ENCODE measurements at places on chromosomes 11 and 22.
A peak's percentile ranks its signal among the peaks of the same experiment; 100 is the strongest.

GRCh38 chr11:13669544-13670488 is 1.3 kb downstream of the FAR1 start:
- DNase-seq: no peak

DNA sequence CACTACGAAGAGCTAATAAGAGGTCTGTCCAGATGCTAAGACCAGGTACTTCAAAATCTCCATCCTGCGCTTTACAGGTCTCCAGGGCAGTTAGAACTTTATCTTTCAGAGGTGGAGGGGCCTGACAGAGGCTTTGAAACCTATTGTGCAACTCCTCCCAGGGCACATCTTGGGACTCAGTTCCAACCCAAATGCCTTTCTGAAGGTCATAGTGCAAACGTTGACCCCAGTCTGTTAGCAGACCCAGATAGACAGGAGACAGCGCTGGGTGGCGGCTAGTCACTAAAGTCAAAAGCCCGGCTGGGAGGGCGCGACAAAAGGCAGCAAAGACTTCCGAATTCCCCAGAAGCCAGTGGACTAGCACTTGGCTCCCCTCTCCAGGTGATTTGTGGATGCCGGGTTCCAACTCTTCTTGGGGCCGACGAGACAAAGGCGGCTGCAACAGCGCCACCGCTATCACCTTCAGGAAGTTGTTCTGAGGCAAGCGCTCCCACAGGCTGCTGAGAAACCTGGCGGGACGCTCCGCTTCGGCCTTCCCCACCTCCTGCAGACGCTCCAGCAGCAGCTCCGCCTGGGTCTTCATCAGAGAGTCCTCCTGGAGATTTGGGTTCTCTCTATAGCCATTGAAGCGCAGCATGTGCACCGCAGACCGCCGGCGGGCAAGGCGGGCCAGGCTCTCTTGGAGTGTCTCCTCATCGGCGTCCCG is 728 bp downstream of the FANCF start:
- peak; percentile 77 for DNase-seq

- DNase-seq: no peak
Measured at GRCh38 chr11:68893282-68893681, 10.3 kb downstream of the MRPL21 start.

DNA sequence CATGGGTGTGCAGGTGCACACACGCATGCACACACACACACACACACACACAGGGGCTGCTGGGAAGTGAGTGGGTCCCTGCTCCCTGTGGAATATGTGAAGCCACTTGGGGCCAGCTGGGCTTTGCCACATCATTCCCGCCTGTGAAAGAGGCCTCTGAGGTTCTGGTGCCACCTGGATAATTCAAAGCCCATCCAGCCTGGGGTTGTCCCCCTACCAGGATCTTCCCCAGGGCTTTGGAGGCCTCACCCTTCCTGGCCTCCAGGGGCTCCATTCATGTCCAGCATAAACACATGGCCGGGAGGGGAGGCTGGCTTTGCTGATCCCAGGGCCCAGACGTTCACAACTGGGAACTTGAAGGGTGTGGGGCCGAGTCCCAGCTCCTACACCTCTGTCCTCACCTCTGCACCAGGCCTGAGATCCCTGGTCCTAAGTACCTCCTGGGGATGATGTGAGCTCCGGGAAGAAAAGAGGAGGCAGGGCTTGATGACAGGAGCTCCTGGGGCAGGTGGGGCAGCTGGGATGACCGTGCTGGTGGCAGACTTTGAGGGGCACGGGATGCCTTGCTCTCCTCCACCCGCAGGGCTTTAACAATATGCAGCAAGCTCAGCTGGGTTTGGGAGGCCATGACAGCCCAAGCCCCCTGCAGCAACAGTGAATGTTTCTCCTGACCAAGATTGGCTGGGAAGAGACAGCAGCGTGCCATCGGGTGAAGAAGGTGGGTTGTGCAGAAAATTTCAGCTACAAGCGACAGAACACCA is 14.2 kb downstream of the LINC01488 start:
- DNase-seq: no peak

GRCh38 chr11:45100339-45100738 is 46.1 kb upstream of the PRDM11 start:
- peak; percentile 33 for DNase-seq

DNA sequence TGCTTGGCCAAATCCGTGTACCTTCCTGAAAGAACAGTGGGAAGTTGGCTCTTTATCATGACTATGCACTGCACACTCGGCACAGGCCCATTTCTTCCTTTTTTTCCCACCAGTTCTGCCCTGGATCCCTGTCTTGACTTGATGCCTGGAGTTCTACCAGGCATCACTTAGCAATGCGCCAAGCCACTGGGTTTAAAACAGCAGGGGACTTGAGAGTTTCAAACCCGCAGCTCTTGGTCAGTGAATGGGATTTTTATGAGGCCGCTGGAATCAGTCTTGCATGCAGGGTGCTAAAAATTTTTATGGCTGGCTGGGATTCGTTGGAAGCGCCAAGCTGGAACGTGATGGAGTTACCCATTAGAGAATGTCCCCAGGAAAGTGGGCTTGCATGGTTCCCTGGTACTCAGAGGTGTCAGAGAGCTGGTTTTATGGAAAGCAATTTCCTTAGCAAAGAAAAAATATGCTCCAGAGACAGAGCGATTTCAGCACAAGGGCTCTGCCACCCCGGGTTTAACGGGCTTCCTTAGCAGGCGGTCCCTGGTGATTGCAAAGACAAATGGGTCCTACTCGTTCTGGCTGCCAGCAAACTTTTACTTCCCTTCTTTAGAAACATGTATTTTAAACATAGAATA is 432.9 kb downstream of the TENM4 start:
- DNase-seq: no peak

DNA sequence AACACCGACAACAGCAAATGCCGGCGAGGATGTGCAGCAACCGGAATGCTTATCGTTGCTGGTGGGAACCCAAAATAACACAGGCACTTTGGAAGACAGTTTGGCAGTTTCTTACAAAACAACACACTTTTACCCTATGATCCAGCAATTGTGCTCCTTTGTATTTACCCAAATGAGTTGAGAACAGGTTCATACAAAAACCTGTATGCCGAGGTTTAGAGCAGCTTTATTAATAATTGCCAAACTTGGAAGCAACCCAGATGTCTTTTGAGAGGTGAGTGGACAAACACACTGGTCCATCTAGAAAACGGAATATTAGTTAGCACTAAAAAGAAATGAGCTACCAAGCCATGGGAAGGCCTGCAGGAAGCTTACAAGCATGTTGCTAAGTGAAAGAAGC is 118.9 kb downstream of the CTTN start:
- DNase-seq: no peak

DNA sequence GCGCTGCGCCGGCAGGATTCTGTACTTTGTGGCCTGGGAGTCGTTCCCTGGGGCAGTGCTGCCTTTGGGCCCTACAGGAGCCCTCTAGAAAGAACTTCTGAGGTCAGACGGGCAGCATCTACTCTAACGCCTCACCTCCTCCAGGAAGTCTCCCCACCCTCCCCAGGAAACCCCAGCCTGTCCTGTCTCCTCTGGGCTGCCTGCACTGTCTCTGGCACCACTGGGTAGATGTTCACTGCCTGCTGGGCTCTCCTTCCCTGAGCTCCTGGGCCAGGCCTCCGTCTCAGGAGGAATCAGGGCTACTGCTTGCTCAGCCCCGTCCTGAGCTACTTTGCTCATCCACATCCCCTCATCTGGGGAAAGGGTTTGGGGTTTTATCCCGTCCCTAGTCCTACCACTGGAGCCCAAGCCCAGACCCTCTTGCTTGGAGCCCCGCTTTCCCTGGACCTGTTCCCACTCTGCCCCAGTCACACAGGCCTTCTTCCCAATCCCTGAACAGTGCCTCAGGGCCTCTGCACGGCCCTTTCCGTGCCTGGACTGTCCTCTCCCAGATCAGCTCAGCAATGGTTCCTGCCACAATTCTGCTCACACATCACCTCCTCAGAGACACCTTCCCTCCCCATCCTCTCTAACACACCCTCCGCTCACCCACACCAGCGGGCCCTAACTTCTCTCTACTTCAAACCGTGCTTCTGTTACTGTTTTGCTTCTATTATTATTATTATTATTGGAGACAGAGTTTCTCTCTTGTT is 11.3 kb upstream of the TREH start:
- no peak for DNase-seq

DNA sequence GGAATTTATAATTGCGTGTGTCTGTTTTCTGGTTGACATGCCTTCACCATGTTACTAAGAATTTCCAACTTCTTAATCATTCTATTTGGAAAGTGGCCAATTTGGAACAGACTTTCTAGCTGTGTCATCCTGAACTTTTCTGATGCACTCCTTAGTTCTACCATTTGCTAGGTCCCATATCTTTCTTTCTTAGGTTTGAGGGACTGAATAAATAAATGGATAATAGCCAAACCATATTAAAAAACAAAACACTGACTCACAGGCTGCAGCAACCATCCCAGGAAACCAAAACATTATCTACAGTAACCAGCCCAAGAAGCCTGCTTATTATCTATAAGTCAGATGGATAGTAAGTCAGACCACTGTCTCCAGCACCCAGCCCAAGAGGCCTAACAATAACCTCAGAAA is 57.5 kb upstream of the PLET1 start:
- DNase-seq: no peak

DNA sequence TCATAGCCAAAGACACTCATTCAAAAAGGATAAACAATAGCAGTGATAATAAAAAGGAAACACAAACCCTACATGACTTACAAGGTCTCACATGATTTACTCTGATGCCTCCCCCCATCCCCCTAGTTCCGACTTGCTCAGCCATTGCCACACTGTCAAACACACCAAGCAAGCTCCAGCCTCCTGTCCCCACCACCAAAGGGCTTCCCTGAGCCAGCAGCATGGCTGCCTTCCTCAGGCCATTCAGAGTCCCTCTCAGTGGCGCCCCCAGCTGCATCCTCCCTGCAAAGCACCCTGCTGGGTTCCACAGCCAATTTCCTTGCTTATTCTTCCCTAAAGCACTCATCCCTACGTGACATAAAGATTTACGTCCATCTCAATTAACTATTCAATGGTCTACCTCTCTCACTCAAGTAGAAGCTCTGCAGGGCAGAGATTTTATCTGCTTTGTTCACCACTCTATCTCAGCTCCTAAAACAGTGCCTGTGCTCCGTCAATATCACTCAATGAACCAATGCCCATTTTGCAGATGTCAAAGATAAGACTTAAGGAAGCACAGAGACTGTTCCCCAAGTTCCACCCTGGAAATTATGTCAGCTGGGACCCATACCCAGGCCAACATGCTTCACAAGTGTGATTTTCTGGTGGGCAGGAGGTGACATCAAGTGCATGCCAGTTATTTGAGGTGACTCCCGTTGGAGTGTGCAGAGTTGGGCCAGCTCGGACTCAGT is 106.9 kb downstream of the SYN3 start:
- DNase-seq: no peak

DNA sequence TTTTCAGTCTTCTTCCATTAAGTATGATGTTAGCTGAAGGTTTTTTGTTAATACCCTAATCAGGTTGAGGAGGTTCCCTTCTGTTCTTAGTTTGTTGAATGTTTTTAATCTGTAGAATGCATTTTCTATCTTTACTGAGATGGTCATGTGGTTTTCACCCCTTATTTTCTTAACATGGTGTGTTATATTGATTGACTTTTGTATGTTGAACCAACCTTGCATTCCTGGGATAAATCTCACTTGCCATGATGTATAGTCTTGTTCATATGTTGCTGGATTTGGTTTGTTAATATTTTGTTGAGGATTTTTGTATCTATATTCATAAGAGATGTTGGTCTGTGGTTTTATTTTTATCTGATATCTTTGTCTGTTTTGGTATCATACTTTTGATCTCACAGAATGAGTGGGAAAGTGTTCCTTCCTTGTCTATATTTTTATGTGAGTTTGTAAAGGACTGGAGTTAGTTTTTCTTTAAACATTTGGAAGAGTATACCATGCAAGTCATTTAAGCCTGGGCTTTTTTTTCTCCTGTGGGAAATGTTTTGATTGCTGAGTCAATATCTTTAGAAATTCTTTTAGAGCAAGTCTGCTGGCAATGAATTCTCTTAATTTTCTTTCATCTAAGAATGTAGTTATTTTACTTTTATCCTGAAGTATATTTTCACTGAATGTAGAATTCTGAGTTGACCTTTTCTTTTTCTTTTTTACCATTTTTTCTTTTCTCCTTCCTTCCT is 5.5 kb upstream of the P4HA3 start:
- no peak for DNase-seq

- no peak for DNase-seq
Measured at GRCh38 chr11:19772480-19772879, 59.8 kb downstream of the NAV2 start.

- no peak for DNase-seq
Measured at GRCh38 chr11:37078521-37078920, 480.5 kb upstream of the RAG2 start.

GRCh38 chr22:41380993-41381328 is 781 bp upstream of the TEF start:
- DNase-seq: no peak

GRCh38 chr22:38353701-38354100 is 36.5 kb upstream of the CSNK1E start:
- DNase-seq: no peak

DNA sequence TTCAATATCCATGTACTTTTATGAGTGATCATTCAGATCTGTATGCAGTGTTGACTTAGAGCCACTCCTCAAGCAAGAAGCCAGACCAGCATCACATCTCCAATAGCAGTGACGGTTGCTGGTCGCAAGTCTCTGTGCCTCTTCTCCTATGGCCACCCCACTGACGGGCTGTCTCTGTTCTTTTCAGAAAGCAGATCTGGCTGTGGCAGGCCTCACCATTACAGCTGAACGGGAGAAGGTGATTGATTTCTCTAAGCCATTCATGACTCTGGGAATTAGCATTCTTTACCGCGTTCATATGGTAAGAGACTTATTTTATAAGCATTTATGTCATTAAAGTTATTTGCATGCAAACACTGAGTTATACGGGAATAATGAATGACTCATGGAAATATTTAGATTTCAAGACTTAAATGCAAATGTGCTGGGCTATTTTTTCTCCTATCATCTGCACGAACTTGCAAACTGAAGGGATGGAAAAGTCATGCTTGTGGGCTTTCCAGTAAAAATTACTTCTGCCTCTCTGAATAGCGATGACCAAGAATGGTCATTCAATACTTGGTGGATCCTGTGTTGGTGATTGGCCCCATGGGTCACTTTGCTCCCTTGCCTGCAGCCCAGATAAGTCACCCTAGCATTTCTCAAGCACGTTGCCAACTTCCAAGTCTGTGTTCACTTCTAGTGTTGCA is 83.6 kb upstream of the TBCEL start:
- DNase-seq: no peak

DNA sequence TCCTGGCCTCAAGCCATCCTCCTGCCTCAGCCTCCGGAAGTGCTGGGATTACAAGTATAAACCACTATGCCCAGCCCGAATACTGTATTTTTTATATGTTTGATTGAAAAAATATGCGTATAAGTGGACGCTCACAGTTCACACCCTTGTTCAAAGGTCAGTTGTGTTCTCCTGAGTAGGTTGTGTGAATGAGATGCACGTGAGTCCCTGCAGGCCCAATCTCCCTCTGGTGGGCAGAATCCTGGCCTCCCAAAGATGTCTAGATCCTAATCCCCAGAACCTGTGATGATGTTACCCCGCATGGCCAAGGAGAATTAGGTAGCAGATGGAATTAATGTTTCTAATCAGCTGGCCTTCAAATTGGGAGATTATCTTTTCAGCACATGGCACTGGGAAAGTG is 41.9 kb downstream of the CTTN start:
- no peak for DNase-seq

Measured in RPMI8226 (cell line).